ENCODE measurements at places on chromosomes 4 and X.

DNA sequence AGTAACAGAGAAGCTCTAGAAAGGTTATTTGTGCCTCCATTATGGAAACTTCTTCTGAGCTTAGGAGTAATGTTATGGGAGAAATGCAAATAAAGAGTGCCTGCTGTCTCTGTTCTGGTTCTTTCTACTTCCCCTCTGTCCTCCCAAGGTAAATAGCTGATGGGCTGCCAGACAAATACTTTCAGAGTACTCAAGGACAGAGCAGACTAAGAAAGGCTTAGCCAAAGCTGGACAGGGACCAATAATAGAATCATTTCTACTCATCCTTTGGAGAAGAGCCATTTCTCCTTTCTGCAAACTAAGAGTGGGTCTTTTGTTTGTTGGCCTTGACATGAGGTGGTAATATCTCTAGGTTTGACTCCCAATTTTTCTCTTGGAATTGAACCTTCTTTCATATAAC lies 136.1 kb downstream of the MID1IP1 start:
- DNase-seq: no peak

DNA sequence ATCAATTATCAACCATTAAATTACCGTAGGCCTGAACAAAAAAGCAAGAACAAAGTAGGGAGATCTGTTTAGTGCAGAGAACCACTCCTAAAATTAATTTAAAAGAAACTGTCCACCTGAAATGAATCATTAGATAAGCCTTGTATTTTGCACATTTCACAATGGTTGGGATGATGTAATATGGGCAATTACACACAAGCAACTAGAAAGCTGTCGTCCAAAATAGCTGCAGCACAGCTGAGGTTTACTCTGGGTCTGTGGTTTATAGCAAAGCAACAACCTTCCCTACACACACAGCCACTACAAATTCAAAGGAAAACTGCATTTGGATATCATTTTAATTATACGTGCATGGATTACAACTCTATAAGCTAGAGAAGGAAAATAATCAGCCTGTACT lies 28.5 kb downstream of the PCDH19 start:
- no peak for DNase-seq

DNA sequence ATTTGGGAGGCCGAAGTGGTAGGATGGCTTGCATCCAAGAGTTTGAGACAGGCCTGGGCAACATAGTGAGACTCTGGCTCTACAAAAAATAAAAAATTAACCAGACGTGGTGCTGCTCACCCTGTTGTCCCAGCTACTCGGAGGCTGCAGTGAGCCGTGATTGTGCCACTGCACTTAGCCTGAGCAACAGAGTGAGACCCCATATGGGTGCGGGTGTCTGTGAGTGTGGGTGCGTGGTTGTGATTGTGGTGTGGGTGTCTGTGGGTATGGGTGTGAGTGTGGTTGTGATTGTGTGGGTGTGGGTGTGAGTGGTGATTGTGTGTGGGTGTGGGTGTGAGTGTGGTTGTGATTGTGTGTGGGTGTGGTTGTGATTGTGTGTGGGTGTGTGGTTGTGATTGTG lies 114.6 kb downstream of the UBE2K start:
- no peak for DNase-seq

GRCh38 chr4:169219440-169219839 lies 51.3 kb downstream of the SH3RF1 start:
- no peak for DNase-seq

GRCh38 chr4:10421344-10422055 lies 35.7 kb downstream of the ZNF518B start:
- DNase-seq: no peak

GRCh38 chrX:119512146-119512800 lies 44.0 kb downstream of the SLC25A5 start:
- no peak for DNase-seq

GRCh38 chrX:68650491-68650890 lies 3.0 kb downstream of the STARD8 start:
- DNase-seq: no peak

DNA sequence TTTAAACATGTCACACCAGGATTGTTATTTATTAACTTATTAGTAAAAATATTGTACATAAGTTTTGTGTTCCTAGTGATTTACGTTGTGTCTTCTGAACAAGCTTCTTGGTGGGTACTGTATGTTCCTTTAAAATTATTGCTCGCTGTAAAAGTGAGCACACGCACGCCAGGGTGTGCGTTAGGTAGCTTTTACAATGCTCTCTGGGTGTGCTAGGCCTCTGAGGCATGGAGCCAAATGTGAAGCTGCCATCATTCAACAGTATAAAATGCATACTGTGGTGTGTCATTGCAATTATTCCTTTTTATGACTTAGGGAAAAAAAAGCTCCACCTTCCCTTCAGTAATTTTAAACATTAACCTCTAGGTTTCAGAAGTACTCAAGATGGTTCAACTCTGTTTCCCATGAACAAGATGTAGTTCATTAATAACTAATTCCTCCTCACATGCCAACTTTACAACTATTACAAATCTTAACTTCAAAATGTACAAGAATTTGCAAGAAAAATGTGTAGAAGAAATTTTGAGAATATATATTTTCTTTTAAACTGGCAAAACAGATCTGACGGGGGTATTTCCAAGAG lies 42.4 kb downstream of the ATOH1 start:
- DNase-seq: no peak

- no peak for DNase-seq
Observed at GRCh38 chr4:167025670-167026069, 208.6 kb downstream of the SPOCK3 start.

- no peak for DNase-seq
Observed at GRCh38 chr4:26842911-26843310, 17.7 kb upstream of the STIM2 start.

- DNase-seq: no peak
Observed at GRCh38 chrX:155778844-155779553, 102.1 kb upstream of the VAMP7 start.

DNA sequence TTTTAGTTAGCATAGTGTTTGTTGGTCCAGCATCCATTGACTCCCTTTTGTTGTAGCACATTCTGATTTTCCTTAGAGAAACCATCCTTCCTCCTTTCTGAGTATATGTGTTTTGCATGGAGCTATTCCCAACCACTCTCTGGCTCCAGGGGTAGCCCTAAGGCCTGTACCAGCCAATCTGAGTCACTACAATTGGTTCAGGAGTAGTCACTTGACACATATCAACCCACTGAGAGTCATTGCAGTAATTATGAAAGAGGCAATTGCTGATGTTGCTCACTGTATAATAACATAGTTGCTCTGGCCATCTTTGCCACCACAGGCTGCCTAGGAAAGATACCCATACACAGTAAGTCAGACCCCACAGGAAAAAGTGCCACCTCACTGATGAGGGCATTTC lies 71.2 kb upstream of the GRID2 start:
- DNase-seq: no peak

GRCh38 chr4:168541266-168541953 lies 44.6 kb downstream of the PALLD start:
- no peak for DNase-seq

- no peak for DNase-seq
Observed at GRCh38 chr4:114265342-114265741, 285.9 kb upstream of the ARSJ start.

GRCh38 chr4:101103381-101104142 lies 243.8 kb downstream of the PPP3CA start:
- DNase-seq: no peak

GRCh38 chr4:176425035-176425434 lies 105.3 kb downstream of the SPCS3 start:
- no peak for DNase-seq

DNA sequence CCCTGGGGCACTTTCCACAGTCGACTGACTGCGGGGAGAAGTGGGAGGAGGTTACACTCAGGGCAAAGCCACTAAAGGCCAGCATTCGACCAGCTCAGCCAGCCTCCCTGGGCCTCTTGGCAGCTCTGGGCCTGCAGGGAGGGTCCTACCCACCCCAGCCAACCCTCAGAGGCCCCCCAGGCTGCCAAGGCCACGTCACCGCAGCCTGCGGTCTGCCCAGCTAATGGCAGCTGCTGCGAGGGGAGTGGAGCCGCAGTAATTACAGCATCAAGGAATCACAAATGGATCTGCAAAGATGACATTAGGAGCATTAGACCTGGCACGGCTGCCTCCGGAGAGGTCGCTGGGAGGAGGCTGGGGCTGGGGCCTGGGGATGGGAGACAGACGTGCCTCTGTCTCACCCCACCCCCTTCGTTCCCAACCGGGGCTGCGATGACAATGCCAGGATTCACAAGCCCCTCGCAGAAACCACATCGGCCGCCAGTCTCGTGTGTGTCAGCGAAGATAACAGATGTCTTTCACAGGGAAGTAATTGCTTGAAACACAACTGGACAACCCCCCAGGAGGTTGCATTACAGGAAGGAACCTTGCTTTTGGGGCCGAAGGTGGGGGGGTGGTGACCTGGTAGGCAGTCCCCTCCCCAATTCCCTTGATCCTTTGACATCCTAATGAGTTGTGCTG lies 367.6 kb downstream of the BCOR start:
- no peak for DNase-seq

DNA sequence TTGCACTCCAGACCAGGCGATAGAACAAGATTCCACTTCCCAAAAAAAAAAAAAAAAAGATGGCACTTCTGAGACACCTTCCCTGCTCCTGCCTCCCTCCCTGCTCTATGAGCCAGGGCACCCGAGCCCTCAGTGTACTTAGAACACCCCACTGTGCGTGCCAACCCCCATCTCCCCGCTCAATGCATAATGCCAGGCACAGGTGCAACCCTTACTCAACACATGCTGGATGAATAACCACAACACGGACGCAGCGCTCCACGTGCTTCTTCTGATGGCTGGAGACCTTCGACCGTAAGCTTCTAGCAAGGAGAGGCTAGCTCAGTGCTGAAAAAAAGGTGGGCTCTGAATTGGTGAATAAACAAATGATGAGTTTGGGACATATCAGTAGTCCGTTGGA lies 19.9 kb upstream of the IRAK1 start:
- no peak for DNase-seq

GRCh38 chrX:15451913-15452312 lies 41.2 kb downstream of the PIR start:
- no peak for DNase-seq

DNA sequence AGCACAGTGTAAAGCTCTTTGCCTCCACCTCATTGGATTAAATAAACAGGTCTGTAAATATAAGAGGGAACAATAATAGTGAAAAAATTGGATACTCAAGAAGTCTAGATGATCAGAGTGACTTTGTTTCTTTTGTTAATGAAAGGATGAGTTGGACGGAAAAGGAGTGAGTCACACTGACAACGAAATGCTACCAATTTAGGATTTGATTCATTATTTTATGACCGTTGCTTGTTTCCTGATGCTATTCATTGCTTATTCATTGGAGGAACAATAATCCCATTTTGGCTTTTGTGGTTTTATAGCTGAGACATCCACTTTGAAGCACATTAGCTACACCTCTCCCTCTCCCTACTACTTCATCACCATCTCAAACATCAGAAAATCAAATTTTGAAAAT lies 74.4 kb upstream of the DYNLT3 start:
- no peak for DNase-seq

DNA sequence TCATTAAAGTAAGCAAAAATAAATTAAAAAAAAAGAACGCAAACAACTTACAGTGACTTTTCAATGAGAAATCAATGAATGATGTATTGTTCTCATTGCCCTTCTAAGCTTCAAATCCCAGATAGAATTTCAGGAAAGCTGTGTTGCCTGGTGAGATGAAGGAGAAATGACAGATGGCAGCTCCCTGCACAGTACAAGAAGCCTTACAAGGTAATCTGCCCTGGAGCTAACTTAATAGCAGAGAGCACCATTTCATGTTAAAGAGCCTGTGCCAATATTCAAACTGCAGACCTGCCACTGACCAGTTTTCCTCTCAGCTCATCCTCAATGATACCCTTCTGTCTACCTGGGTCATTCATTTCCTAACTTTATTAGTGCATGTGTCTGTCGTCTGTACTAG lies 54.0 kb downstream of the GC start:
- DNase-seq: no peak

DNA sequence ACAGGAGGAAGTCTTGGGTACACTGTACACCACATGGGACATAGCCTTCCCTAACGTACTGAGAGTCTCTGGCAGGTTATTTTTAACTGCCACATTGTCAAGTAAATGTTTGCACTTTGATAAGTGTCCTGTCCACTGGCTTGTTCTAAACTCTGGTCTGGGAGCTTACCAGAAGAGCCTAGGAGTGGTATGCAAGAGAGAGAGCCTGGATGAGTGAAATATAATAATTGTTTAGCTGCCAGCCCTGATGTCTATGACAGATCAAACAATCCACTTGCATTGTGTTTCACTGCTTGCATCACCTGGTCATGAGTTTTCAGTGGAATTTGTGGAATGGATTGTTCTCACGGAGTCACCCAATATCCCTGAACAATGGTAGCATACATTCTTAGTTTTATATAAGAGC lies 91.6 kb downstream of the SHROOM3 start:
- no peak for DNase-seq

- DNase-seq: no peak
Observed at GRCh38 chr4:72846280-72847111, 223.0 kb downstream of the COX18 start.

GRCh38 chrX:29870608-29871007 lies 344.8 kb upstream of the MAGEB2 start:
- DNase-seq: no peak

GRCh38 chr4:121800638-121800960 lies 524 bp upstream of the EXOSC9 start:
- DNase-seq: no peak

- DNase-seq: no peak
Observed at GRCh38 chr4:111957997-111958396, 187.3 kb upstream of the FAM241A start.
